ENCODE measurements at places on chromosomes 7 and 10.

GRCh38 chr7:135121868-135122267, 26.0 kb upstream of the TMEM140 start:
- DNase-seq: peak; percentile 12

DNA sequence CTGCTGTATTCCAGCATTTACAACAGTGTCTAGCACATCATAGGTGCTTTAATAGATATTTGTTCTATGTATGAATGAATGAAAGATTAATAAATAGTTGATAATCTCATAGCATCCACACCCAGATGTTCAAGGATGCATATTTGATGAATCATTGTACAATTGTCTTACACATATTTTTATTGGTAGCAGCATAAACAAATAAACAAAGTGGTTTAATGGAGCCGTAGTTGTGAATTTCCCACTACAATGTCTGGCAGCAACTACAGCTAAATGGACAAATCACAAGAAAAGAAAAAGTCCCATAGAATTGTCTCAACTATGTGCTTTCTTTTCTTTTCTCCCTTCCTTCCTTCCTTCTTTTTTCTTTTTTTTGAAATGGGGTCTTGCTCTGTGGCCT, 150.8 kb downstream of the NRP1 start:
- DNase-seq: peak; percentile 14

DNA sequence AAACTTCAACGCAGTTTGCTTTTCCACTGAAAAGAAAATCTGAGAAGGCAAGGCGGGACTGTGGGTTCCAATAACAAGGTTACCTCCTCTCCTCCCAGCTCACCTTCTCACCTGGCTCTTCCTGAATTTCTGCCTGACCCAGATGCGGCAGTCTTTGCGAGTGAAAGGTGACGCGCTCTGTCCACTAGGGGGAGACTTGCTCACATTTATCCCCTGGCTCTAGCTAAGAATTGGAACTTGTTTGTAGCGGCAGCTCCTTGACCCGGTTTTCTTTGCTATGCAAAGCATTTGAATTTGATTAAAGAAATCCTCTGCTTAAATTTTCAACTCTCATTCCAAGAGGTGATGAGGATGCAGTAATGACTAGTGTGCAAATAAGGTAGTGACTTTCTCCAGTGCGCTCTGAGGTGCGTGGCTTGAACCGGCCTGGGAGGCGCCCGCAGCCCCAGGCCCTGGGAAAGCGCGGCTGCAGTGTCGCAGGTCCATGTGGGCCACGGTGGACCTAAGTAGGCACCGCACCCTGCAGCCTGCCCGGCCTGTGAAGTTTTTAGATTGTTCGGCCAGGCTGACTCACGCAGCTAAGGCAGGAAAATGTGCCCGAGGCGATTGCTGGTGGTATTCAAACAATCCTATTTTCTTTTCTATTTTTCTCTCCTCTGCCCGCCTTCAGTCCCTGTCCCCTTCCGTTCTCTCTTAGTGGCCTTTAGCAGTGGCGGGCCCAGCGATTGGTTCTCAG, 336.9 kb upstream of the NPSR1 start:
- peak; percentile 74 for DNase-seq

GRCh38 chr7:30971440-30971839, 7.7 kb downstream of the GHRHR start:
- no peak for DNase-seq

GRCh38 chr10:26448706-26449435, 10.7 kb downstream of the APBB1IP start:
- no peak for DNase-seq

DNA sequence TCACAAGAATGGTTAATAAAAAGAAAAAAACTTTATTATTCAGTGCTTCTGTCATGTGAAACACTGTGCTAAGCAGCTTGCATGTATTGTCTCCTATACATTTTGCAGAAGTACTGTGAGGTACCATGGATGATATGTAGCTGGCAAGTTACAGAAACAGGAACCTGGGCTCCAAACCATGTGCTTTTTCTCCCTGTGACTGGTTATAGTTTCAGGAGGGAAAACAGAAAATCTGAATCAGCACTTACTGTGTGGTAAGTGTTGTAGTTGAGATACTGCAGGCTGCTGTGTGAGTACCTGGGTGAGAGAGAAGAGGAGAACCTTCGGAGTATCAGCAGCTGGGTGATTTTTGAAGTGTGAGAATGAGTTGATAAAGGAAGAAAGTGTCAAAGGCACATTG, 285.0 kb downstream of the SUGCT start:
- no peak for DNase-seq

- DNase-seq: no peak
Observed at GRCh38 chr7:91910171-91910570, 29.7 kb upstream of the MTERF1 start.

GRCh38 chr10:62133618-62134017, 135.0 kb downstream of the RTKN2 start:
- no peak for DNase-seq
